ENCODE measurements at places on chromosomes 11 and 22. TPM values are rescaled to one million over a fixed set of nuclear protein-coding genes. Genes with fewer than 3 reads are reported as not detected.
A peak's percentile ranks its signal among the peaks of the same experiment; 100 is the strongest.

DNA sequence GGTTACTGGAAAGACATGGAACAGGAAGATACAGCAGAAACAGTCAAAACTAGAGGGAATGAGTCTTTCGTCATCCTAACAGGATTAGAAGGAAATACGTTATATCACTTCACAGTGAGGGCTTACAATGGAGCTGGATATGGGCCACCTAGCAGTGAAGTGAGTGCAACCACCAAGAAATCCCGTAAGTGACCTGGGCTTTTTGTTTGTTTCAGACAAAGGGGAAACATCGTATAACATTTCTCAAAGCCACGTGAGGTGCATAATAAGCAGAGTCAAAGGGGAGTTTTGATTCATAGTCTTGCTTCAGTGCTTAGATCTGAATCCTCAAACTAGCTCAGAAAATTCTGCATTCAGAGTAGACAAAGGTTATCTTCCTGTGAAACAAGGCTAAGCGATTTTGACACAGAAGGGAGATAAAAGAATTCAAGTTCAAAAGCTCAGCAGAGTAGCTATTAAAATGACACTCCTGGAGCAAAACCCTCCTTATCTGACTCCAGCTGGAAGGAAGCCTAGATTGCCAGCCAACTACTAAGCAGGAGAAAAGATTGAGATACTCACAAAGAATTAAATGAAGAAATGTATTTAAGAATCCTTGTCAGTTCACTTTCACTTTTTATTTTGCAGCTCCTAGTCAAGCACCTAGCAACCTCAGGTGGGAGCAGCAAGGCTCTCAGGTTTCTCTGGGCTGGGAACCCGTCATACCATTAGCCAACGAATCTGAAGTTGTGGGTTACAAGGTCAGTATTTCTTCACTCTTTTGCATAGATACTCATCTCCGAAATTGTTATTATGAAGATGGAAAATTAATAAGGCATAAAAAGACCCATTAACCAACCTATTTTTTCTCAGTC is 346.4 kb upstream of the ARHGAP42 start:
- no peaks in the 10 kb centered on the region for H3K27me3 ChIP-seq
- H3K4me1 ChIP-seq = no peaks in the 10 kb centered on the region
- H3K27ac ChIP-seq = no peak overlapping the region

The SHISA8 gene
- 2.3 TPM for total RNA-seq

The MOGAT2 gene
- not detected for total RNA-seq

DNA sequence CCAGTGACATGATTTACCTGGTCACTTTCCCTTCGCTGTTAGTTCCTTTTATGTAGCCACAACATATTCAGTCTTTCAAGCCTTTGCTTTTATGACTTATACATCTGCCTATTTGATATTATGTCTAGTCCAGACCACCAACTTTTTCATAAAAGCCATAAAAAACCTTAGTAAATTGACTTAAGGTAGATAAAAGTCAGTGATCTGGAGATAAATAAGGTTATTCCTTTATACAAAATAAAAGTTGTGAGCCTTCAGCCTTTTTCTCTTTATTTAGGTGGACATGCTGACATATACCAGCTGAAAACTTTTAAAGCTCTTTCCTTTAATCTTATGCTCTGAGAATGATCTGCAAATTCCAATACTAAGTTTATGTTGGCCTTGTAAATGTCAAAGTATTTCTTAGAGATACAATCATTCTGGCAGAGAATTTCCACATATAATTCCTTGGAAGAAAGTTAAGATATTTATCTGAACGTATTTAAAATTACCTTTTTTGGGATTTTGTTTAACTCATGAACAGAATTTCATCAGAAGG is 690.4 kb upstream of the CHORDC1 start:
- DNase-seq = no peak
- H3K36me3 ChIP-seq = no peaks in the 10 kb centered on the region
- H3K4me3 ChIP-seq = no peak overlapping the region
- no peaks in the 10 kb centered on the region for H3K27me3 ChIP-seq

The CREB3L1 gene
- not detected for total RNA-seq

DNA sequence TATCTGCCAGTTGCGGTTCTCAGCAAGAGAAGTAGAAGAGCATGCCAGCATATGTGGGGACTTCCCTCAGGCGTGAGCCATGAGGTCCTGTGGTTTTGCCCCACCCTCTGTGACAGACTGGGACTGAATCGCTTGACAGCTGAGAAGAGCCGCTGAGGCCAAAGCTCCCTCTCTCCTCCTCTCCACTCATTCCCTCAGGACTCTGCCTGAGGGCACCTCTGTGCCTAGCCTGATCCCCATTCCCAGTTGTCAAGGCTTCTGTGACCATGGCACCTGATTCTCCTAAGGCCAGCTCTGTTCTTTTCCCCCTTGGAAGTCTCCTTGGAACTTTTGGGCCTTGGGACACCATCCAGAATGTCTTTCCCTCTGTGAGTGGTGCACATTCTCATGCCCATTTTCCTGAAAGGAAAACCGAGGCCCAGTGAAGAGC is 27.0 kb downstream of the ART5 start:
- peak; percentile 83 for DNase-seq
- peaks cover 10% of the 10 kb centered on the region for H3K4me1 ChIP-seq
- H3K4me3 ChIP-seq = no peak overlapping the region
- H3K27me3 ChIP-seq = no peaks in the 10 kb centered on the region

DNA sequence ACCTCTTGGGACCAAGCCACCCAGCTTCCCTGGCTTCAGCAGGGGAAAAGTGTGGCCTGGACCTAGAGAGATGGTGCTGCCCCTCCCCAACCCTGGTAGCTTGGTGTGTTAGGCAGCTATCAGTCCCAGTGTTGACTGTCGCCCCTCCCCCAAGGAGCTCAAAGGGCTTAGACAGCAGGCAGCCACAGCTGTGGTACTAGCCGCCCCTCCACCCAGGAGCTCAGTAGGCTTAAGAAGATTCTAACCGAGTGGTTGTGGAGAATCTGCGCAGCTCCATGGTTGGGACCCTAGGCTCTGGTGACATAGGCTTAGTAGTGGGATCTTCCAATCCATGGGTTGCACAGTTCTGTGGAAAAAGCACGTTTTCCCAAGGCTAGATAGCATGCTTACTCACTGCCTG is 458.4 kb upstream of the LRRC4C start:
- no peak overlapping the region for H3K27ac ChIP-seq
- no peaks in the 10 kb centered on the region for H3K27me3 ChIP-seq
- H3K4me3 ChIP-seq = no peak overlapping the region
- H3K36me3 ChIP-seq = no peaks in the 10 kb centered on the region

- H3K36me3 ChIP-seq = no peaks in the 10 kb centered on the region
- H3K27ac ChIP-seq = no peak overlapping the region
- DNase-seq = no peak
- no peak overlapping the region for H3K4me3 ChIP-seq
Observed at GRCh38 chr11:2314525-2315394, 12.9 kb downstream of the TSPAN32 start.

DNA sequence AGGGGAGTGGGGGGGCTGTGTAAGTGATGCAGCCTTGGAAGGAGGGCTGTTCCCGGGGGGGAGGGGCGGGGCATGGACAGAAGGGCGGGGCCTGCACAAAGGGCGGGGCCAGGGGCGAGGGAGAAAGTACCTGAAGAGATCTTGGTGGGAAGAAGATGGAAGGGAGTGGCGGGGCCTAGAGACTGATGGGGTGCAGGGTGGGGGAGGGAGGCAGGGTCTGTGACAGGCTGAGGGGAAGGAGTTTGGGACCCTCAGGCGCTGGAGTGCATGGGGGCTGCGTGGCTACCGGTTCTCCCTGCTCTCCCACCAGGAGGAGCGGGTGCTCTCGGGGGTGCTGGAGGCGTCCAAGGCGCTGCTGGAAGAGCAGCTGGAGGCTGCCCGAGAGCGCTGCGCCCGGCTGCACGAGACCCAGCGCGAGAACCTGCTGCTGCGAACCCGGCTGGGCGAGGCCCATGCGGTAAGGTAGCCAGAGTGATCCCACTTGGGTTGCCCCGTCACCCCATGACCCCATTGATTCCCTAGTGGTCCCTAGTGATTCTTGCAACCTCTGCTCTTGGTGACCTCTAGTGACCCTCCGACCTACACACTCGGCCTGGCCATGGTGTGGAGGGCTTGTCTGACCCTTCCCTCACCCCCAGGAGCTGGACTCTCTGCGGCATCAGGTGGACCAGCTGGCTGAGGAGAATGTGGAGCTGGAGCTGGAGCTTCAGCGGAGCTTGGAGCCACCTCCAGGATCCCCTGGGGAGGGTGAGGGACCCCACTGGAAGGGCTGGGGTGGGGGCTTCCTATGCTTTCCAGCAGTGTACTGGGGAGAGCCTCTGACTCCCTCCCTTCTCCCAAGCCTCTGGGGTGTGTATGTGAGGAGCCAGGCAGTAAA is 3.1 kb downstream of the CCDC88B start:
- DNase-seq = no peak
- H3K4me1 ChIP-seq = peaks cover 33% of the 10 kb centered on the region
- H3K27ac ChIP-seq = no peak overlapping the region
- no peaks in the 10 kb centered on the region for H3K27me3 ChIP-seq

GRCh38 chr11:70230840-70231710 is 28.0 kb downstream of the FADD start:
- no peaks in the 10 kb centered on the region for H3K36me3 ChIP-seq
- H3K4me3 ChIP-seq = no peak overlapping the region
- H3K27me3 ChIP-seq = peaks cover 2% of the 10 kb centered on the region
- no peak for DNase-seq

The PRG3 gene
- not detected for total RNA-seq

DNA sequence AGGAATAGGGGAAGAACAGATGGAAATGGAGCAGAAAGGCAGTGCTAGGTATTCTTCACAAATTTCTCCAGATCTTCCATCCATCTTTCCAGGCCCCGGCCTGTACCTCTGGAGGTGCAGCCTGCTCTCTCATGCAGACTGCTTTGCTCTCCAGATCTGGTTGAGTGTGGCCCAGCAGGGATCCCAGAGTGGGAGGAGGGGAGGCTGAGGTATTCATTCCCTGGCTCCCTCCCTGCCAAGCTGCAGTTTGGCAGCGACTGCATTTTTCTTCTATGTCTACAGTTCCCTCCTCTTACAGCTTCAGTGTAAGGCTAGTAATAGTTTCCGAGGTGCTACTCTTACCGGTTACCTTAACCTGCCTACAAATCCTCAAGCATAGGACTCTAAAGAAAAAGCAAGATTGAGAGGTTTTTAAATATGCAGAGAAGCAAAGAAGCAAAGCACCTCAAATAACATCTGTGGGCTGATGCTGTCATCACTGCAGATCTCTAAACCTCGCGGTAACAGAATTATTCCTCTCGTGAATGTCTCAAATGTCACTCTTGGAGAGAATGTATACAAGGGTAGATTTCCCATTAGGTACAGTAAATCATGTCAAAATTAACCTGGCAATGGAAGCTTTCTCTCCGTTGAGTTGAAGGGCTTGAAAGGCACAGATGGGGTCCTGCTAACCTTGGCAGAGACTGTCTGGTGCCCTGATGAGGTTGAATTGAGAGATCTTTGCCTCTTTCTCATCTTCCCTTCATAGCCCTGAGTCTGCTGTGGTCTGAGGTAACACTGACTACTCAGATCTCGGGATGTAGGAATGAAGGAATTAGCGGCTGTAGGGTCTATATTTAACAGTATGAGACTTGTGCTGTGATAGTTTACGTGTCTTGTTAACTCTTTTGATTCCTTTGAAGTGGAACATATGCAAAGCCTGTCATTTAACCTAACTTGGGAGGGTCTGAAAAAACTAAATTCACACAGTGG is 297.9 kb upstream of the C11orf87 start:
- DNase-seq = no peak
- no peaks in the 10 kb centered on the region for H3K27me3 ChIP-seq
- H3K36me3 ChIP-seq = no peaks in the 10 kb centered on the region

- H3K27me3 ChIP-seq = no peaks in the 10 kb centered on the region
- no peak overlapping the region for H3K4me3 ChIP-seq
- peaks cover 9% of the 10 kb centered on the region for H3K36me3 ChIP-seq
Observed at GRCh38 chr22:38228873-38229740, 27.3 kb downstream of the MAFF start.

- no peaks in the 10 kb centered on the region for H3K27me3 ChIP-seq
- no peak overlapping the region for H3K4me3 ChIP-seq
- DNase-seq = peak; percentile 69
- peak overlapping the region; percentile 89 for H3K27ac ChIP-seq
- H3K36me3 ChIP-seq = peaks cover 81% of the 10 kb centered on the region
Observed at GRCh38 chr11:35177370-35177769, 38.4 kb downstream of the CD44 start.
